ENCODE measurements at places on chromosomes 6 and 20.

GRCh38 chr6:42313038-42313437 is 95.4 kb upstream of the MRPS10 start:
- DNase-seq: no peak

DNA sequence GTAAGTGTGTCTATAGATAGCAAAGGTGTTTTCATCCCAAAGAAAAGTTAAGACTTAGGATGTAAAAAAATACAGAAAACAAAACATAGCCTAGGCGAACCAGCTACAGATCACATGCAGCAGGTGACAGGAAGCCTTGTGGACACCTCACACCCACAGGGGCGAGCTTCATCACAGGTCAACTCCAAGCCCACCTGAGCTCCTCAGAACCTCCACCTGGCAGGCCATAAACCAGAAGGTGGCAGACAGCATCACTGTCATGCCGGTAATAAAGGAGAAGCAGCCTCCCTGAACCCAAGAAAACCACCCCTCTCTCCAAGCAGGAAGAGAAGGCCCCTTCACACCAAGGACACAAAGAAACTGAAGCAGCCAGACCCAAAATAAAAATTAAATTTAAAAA is 1.0 kb downstream of the RALGAPA2 start:
- no peak for DNase-seq

GRCh38 chr6:2129182-2129621 is 116.2 kb downstream of the GMDS start:
- no peak for DNase-seq

DNA sequence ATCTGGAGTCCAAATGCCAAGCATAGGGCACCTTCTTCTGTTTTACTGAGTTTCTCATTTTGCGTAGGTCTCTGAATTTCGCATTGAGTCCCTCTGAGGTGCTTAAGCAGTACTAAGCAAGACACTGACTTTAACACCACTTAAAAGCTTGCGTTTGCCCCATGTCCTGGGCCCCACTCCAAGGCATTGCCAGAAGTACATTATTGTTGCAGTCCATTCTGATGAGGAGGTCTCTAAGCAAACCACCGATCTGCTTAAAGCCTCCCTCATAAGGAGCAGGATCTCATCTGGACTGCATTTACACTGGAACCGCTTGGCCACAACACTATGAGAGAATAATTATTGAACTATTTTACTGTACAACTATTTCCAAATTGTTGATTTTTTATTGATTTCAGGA is 16.3 kb downstream of the BMP2 start:
- DNase-seq: no peak

- DNase-seq: no peak
These were observed 113.9 kb upstream of the NAA20 start for GRCh38 chr20:19903168-19903811.

GRCh38 chr20:60340232-60340631 is 382.0 kb downstream of the CDH26 start:
- DNase-seq: no peak

GRCh38 chr6:63635215-63635587 is 401 bp upstream of the PHF3 start:
- no peak for DNase-seq

- no peak for DNase-seq
These were observed 52.8 kb upstream of the BMP6 start for GRCh38 chr6:7673063-7673536.

- DNase-seq: no peak
These were observed 3.4 kb downstream of the EYA4 start for GRCh38 chr6:133244519-133244918.

GRCh38 chr6:33428224-33428965 is 8.5 kb downstream of the SYNGAP1 start:
- DNase-seq: no peak

DNA sequence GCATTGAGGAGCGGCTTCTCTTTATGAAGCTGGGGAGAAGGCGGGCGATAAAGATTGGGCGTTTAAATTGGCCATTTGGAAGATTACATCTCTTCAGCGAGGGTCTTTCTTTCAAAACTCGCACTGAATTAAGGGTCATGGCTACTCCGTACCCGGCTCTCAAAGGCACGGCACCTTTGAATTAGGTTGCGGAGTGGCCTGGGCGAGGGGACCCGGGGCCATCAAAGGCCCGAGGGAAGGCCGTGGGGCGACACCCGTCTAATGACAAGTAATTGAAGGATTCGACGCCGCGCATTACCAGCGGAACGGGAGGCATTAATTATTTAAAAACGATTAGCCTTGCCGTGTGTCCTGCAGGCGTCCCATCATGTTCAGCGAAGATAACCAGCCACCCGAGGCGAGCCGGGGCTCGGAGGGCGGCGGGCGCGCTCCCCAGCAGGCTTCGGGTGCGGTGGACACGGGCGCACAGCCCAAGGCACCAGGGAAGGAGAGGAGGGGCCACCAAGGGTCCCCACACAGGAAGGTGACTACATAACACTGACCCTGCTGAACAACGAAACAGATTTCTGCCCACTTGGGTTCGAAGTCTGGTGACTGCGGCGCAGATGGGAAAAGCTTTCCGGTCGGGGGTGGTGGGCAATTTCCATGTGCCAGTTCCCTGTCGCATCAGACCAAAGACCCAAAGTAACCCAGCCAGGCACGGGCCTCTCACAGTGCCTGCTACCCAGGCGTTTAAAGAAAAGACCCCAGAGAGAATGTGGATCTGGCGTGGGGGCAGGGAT is 7.4 kb downstream of the FOXA2 start:
- DNase-seq: no peak

DNA sequence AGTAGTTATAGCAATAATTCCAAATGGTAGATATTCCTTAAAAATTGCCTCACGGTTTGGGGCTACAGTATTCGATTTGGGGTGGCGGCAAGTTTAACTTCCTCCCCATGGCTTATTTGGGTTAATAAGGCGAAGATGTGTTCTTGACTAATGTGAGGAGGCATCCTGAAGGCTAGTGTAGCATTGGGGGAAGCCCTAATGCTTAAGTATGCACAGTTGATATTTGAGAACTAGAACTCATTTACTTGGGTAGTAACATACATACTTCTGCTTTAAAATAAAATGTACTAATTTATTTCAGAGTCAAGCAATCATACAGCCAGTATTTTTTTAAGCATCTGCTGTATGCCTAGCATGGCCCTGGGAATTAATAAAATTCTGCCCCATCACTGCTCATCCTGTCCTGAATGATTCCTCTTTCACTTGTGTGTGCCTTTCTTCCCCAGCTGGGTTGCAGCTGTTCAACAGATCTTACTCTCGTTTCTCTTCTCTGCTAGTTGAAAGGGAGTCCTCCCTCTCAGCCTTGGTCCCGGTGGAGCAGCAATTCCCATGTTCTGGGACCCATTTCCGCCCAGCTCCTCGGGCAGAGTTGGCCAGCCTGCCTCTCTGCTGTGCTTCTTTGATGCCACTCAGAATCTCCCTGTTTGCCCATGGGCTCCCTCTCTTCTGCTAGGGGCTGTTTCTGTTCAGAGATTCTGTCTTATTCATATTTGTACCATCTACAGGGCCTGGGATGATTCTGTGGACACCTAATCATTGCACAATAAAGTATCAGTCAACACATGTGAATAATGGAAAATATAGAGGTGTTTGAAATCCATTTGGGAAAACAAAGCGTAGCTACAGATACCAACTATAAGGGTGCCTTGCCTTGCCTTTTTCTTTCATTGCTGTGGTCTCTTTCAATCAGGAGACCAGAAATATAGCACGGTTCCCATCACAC is 104.8 kb downstream of the ARID1B start:
- no peak for DNase-seq

DNA sequence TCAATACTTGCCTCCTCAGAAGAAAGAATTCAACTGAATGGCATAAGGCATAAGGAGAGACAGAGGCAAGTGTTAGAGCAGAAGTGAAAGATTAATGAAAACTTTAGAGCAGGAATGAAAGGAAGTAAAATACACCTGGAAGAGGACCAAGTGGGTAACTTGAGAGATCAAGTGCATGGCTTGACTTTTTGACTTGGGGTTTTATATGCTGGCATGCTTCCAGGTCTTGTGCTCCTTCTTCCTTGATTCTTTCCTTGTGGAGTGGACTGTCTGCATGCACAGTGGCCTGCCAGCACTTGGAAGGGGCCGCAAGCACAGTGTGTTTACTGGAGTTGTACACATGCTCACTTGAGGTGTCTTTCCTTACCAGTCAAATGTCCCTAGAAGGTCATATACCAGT is 222.1 kb upstream of the UFL1 start:
- DNase-seq: no peak

GRCh38 chr6:15842727-15843117 is 179.9 kb upstream of the DTNBP1 start:
- no peak for DNase-seq

GRCh38 chr20:53003420-53004154 is 31.4 kb downstream of the TSHZ2 start:
- DNase-seq: no peak

DNA sequence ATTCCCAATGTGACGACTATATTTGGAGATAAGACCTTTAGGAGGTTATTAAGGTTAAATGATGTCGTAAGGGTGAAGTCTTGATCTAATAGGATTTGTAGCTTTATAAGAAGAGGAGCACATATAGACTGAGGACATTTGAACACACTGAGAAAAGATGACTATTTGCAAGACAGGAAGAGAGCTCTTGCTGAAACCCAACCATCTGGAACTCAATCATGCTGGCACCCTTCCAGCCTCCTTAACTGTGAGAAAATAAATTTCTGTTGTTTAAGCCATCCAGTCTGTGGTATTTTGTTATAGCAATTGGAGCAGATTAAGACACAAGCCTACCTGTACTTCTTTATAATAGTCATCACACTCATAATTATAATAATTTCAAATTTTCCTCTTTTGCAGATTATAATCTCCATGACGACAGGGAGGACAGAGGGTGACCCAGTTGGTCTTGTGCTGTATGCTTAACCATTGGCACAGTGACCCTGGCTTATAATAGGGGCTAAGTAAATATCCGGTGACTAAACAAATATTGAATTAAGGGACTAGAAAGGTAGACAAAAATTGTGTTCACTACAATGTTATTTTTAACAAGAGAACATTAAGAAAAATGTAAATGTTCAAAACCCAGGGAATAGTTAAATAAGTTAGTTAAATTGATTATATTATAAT is 206.4 kb upstream of the HDDC2 start:
- no peak for DNase-seq

GRCh38 chr6:144744720-144745119 is 459.6 kb downstream of the UTRN start:
- DNase-seq: no peak

GRCh38 chr6:128519132-128519930 is 1.1 kb downstream of the PTPRK start:
- DNase-seq: peak; percentile 18

DNA sequence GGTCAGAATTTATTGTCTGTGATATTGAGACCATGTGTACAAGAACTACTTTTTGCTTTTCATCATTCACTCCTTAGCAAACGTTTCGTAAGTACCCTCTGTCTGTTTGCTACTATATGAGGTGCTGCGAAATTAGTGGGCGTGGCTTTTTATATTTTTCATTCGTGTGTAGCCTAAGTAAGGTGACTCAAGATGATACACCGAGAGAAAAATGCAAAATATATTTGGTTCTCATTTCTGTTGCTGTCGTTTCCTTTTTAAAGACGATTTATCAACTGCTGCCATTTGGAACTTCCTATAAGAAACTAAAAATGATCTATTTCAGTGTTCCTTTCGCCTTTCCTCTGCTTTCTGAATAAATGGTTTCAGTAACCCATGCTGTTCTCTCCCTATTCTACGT is 61.2 kb downstream of the VAPB start:
- DNase-seq: no peak

GRCh38 chr6:157760589-157761330 is 62.3 kb upstream of the SNX9 start:
- no peak for DNase-seq

DNA sequence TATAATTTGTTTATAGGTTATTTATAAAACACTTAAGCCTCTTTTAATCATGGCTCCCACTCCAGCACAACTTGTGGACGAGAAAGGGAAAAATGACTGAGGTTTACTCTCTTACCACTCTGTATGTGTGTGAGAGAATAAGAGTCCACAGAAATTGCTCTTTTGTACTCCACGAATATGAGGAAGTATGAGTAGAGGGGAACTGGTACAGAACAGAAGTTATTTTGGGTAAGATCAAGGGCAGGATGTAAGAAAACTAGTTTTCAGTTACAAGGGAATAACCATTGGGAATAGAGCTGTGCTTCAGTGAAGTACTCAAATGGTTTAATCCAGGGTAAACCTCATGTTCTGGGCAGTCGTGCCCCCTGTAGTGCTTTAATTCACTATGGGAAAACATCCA is 72.6 kb downstream of the REV3L start:
- no peak for DNase-seq

GRCh38 chr20:37311710-37312355 is 22.4 kb downstream of the MANBAL start:
- DNase-seq: no peak

Data from cortex of kidney (tissue), 1 donor.